ENCODE measurements at places on chromosomes 4 and X.

GRCh38 chrX:40248822-40249221 lies 151.1 kb upstream of the BCOR start:
- DNase-seq: no peak

GRCh38 chr4:140884431-140885058 lies 128.4 kb upstream of the TBC1D9 start:
- no peak for DNase-seq

DNA sequence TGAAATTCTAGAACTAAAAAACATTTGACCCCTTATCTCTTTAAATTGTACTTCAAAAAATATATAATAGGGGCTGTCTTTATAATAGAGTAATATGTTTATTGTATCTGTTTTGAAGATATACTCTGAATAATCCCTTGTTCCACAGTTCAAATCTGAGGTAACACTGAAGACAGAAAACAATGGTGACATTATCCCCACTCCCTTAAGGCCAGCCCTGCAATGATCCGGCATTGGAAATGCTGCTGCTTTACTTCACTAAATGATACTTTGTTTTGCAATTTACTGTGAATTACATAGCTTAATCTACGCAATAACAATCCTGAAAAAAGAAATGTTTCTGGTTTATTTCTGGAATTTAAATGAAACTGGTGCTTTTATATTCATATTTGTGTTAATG lies 34.4 kb upstream of the ZFP42 start:
- no peak for DNase-seq

- DNase-seq: no peak
Observed at GRCh38 chrX:68598841-68599240, 48.6 kb upstream of the STARD8 start.

DNA sequence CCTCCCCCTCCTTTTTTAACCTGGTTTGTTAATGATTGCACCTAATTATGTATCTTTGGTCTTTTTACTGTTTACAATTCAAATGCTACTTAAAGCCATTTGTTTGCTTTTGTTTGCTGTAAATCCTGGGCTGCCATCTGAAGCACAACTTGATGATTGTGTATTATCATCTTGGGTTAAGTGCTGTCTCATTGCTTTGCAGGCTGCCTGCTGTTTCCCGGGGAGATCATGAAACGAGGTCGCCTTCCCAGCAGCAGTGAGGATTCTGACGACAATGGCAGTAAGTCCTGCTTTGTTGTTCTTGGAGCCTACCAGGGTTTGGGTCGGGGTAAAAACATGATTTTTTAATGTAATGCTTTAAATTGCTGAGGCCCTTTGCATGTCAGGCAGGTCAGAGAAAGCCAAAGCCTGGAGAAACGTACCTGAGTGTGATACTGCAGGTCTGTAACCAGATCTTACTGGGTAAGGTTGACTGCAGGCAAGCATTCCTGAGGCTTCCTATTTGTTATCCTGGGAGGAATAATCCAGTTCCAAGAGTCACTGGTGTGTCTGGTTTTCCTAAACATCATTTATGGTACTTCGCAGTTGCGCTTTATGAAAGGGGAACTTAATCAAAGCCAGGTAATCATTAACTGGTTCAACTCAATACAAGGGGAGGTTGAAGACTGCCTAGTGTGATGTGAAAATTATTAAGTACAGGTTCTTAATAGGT lies 22.2 kb downstream of the JADE1 start:
- no peak for DNase-seq

- no peak for DNase-seq
Observed at GRCh38 chrX:103397707-103398106, 21.4 kb downstream of the BEX3 start.
